Brain microvascular endothelial cell (primary cell): ENCODE measurements at places on chromosomes 11 and 22.

DNA sequence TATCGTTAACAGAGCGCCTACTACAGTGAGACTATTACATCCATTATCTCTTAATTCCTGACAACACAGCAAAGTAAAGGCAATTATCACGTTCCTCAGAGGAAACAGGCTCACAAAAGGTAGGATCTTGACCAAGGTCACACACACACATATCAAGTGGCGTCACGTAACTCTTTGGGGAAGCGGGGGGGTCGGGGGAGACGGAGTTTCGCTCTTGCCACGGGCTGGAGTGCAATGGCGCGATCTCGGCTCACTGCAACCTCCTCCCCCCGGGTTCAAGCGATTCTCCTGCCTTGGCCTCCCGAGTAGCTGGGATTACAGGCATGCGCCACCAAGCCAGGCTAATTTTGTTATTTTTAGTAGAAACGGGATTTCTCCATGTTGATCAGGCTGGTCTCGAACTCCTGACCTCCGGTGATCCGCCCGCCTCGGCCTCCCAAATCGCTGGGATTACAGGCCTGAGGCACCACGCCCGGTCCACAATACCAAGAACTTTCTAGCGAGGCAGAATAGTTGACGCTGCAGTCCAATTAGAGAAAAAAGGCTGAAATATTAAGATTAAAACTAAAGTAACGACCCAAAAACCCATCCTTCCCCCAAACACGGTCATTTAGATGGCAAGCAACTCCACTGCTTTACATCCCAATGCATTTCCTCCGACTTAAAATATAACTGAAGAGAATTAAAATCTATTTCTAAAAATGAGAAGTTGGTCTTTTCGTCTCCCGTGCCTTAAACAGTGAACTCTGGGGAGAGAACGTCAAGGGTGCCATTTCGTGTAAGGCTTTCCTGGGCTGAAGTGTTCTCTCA is 1.2 kb downstream of the DDX17 start:
- DNase-seq, result peak; percentile 54

- no peak for DNase-seq
Measured at GRCh38 chr11:88435415-88435814, 97.9 kb upstream of the CTSC start.

- no peak for DNase-seq
Measured at GRCh38 chr11:85040166-85040565, 587.0 kb downstream of the DLG2 start.

DNA sequence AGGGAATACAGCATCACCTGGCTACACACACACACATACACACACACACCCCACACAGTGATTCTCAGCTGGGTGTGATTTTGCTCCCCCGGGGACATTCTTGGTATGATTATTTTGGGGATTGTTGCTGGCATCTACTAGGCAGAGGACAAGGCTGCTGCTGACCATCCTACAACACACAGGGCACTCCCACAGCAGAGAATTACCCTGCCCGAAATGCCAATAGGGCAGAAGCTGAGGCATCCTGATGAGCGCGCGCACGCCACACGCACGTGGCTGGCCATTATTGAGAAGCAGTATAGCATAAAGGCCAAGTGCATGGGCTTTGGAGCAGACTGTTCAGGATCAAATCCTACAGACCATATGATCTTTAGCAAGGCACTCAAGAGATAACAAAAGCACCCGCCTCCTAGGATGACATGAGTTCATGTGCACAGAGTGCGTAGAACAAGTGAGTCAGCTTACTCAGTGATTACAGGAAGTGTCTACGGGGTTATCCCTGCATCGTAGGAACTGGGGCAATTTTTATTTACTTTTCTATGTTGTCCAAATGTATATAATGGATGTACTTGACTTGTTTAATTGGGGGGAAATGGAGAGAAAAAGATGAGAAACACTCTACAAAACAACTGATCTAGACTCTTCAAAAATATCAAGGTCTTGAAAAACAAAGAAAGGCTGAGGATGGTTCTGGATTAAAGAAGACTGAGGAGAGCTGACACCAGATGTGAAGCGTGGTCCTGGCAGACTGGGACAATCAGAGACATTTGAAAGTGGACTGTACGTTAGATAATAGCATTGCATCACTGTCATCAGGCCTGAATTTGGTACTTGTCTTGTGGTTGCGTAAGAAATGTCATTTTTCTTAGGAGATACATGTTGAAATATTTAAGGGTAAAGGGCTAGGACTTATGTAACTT is 7.2 kb upstream of the EHD1 start:
- peak; percentile 89 for DNase-seq

GRCh38 chr11:102494216-102494615 is 36.3 kb downstream of the MMP7 start:
- DNase-seq, result peak; percentile 28

GRCh38 chr11:57290288-57290687 is 34.5 kb downstream of the TNKS1BP1 start:
- peak; percentile 87 for DNase-seq

DNA sequence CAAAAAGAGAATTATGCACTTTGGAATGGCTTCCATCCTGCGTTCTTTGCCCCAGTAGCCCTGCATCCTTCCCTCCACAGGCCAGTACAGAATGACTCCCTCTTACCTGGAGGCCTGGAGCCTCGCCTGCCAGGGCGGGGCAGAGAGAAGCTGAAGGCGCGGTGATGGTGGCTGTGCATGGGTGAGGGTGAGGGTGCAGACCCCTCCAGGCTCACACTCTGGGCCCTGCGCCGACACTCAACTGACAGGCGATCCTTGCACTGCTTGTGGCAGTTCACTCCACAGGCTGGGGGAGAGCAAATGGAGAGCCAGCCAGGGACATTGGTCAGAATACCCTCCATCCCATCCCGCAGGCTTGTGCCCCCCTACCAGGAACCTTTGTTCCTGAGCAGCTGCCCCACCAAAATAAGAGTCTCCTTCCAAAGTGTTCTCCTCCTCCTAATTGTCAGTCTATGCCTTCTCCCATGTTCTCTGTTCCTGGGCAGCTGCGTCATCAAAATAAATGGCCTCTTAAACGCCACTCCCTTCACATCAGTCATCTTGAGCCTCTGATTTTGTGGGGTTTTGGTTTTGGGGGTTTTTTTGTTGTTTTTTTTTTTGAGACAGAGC is 5.9 kb upstream of the NRXN2 start:
- no peak for DNase-seq
